ENCODE measurements at places on chromosomes 7 and 10. TPM values are rescaled to one million over a fixed set of nuclear protein-coding genes. Genes with fewer than 3 reads are reported as not detected.

The GNGT1 gene
- total RNA-seq: not detected

The CALHM3 gene
- not detected for total RNA-seq

DNA sequence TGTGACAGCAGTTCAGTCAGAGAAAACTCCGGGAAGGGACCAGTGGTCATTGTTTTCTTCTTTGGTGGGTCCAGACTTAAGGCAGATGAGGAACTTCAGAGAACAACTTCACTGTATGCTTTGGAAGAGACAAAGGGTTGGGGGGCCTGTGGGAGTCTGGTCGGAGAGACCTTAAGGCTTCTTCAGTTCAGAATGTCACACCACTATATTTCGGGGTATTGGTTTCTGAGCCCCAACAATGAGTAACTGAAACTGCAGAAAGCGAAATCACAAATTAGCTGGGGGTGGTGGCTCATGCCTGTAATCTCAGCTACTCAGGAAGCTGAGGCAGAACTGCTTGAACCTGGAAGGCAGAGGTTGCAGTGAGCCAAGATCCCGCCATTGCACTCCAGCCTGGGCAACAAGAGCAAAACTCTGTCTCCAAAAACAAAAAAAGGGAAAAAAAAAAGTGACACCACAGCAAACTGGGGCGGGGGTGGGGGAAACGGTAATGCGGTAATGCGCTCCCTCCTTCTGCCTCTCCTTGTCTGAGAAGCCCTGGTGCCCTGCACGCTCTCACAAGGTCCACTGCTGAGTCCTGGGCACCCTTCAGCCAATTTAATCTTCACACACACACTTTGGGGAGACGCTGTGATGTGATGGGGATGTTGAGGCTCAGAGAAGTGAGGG lies 2.2 kb upstream of the ADIRF start:
- no peak for DNase-seq

DNA sequence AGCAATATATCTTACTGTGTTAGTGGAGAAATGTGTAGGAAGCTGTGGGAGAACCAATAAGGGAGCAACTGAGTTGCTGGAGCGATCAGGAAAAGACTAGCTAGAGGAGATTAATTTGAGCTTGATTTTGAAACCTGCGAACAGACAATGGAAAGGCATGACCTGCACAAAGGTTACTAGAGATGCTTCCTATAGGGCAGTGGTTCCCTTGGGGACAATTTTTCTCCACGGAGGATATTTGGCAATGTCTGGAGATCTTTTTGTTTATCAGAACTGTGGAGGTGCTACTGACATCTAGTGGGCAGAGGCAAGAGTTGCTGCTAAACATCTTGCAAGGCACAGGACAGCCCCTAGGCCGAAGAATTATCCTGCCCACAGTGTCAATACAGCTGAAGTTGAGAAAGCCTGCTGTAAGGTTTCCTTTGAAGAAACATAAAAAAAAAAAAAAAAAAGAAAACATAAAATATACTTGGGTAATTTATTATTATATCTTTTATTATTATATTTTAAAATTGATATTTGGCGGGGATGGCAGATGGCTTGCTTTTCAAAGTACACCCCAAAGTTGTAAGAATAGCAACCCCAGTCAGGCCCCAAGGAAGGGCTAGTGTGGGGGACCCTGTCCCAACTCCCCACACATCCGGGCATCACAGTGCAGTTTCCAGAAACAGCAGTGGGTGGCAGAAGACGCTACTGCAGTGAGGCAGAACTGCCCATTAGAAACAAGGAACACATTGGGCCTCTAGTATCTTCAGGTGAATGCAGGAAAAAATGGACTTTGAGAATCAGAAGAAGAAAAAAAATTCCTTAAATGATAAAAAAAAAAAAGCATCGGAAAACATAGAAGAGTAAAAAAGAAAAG lies 481.6 kb downstream of the SH2D4B start:
- no peak for DNase-seq

DNA sequence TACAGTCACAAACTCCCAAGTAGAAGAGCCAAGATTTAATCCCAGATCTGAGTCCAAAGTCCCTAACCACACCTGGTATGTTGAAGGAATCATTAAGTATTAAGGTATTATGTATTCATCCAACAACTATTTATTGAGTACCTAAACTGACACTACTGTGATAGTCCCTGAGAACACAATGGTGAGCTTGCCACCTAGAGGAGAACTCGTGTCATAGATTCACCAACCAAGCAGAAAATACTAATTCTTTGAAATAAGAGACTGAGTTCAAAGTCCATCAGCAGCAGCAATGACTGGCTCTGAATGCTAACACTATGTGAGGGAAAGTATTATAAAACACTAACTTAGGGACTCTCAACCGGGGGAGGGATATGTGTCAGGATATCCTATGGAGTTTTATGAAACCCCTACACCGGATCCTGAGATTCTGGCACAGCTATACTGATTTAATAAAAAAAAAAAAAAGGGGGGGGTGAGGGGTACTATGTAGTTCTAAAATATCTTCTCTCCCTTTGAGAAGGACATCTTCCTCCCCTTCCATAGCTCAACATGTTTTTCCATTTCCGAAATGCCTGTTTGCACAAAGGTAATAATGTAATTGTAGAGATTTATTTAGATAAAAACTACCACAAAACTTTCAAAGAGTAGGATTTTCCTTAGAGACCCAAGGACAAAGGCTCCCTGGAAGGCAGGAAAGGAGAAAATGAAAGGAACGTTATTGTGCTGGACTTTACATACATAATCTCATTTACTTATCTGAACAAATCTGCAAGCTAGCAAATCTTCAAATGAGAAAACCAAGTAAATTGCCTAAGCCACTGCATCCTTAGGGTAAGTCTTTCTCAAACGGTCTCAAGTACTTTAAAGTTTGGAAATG lies 1.6 kb downstream of the NCOA4 start:
- no peak for DNase-seq

DNA sequence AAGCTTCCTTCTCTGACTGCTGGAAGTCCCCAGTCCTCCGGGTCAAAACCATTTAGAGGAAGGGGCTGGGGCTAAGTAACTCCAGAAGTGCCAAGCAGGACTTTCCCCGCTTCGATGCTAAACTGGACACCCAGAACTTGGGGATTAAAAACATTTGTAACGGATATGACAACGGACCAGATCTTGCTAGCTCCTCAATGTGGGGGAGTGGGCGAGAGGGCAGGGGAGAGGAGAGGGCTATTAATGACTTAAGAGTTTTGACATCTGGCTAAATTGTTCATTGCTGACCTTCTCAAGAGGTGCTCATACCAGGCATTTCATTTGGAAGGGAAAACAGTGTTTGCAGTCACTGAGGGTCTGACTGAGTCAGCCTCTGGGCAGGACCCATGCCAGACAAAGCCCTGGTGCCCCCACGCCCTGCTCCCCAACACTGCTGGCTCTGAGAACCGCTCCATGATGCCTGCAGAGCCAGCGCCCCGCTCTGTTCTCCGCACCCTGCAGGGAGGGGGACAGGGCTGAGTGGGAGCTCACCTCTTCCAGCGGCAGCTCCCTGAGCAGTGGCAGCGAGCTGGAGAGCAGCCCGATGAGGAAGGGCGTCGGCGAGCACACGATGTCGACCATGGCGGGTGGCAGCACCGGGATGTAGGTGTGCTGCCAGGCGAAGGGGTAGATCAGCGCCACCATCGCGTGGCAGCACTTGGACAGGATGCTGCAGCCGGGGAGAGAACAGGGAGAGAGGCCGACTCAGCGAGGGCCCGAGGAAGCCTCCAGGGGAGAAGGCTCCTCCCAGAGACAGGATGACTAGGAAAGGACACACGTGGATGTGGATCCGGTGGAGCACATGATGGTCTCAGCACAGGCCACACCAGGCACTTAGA lies 47.7 kb upstream of the MKRN1 start:
- no peak for DNase-seq

Data from glomerular endothelial cell (primary cell).